ENCODE measurements at places on chromosomes 5 and 9. TPM values are rescaled to one million over a fixed set of nuclear protein-coding genes. Genes with fewer than 3 reads are reported as not detected.
A peak's percentile ranks its signal among the peaks of the same experiment; 100 is the strongest.

DNA sequence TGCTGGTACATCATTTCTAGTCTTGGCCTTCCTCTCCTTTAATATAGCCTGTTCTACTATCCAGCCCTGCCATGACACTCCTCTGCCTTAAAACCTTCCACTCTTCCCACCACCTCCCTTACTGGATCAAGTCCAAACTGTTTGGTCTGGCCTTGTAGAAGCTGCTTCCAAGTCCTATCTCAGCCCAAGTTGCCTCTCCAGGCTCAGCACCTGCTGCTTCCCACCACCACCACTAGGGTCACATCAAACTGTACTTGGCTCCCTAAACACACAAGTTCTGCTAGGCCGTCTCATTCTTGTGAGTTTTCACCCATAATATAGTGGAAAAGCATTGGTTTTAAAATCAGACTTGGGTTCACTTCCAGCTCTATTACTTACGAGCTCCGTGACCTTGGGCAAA lies 1.4 kb downstream of the NDUFA8 start:
- peak; percentile 55 for DNase-seq

GRCh38 chr5:137572042-137572695 lies 73.0 kb upstream of the SPOCK1 start:
- no peak for DNase-seq

- no peak for DNase-seq
Observed at GRCh38 chr9:135083241-135083810, 4.1 kb upstream of the OLFM1 start.

- no peak for DNase-seq
Observed at GRCh38 chr5:124457101-124457500, 289.3 kb downstream of the ZNF608 start.

DNA sequence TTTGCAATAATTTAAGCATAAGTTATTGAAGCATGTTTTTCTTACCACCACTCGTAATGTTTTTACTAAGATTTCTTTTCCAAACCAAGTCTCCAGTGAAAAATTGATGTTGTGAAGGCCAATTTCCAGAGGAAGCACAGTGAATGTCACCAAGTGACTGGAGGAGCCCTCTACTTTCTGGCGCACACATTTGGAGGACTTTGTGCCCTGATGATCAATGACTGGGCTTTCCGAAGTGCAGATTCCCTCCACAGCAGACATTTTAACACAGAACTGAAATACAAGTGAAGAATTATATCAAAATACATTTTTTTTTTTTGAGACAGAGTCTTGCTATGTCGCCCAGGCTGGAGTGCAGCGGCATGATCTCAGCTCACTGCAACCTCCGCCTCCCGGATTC lies 52.6 kb downstream of the C5 start:
- DNase-seq, result no peak

DNA sequence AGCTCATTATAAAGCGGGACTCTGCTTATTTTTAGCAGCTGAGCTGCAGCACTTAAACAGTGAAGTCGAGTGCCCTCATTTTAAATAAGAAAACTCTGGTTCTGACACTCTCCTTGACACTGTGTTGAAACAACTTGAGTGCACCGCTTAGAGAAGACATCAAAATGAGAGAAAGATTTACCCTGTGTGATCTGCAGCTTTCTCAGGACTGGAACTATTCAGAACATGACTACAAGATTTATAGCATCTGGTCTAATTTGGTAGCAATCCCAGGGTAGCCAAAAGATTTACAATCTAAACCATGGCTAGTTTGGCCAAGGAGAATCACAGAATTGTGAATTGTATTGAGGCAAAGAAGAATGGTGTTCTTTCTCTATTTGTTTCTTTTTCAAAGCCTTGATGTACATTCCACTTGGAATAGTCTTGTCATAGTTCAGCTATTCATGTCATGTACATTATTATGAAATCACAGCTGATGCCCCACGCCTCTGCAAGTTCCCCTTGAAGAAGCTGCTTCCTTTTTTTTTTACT lies 38.7 kb downstream of the PLEKHG4B start:
- no peak for DNase-seq

- DNase-seq, result peak; percentile 66
Observed at GRCh38 chr5:135033901-135034235, at the start of gene PITX1. PITX1 (minus strand) TSS chr5:135034228; CDS start chr5:135033881, 347 bp downstream.

DNA sequence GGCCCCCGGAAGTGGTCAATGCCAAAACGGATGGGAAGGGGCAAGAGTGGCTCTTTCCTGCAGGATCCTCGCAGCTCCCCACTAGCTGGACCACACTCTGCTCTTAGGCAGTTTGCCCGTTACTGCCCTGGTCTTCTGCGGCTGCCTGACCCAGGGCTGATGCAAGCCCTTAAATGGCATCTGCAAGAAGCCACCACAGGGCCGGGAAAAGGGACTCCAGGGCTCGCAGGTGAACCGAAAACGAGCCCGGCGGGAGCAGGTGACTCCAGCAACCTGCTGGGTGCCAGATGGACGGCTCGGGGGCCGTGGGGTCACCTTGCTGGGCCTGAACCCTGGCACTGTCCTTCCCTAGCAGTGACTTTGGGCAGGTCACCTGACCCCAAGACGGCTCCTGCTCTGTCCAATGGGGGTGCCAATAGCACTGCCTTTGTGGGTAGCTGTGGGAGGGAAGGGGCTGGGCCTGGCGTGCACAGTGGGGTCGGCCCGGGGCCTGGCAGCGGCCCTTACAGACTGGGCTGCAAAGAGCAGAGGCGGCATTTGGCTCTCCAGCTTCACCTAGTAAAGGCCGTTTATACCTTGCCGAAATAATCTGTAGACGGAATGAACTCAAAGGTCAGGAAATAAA lies 1.3 kb downstream of the TMEM250 start:
- no peak for DNase-seq

GRCh38 chr5:7925961-7926695 lies 57.2 kb downstream of the MTRR start:
- DNase-seq, result no peak

- no peak for DNase-seq
Observed at GRCh38 chr9:880725-881124, 39.2 kb downstream of the DMRT1 start.

DNA sequence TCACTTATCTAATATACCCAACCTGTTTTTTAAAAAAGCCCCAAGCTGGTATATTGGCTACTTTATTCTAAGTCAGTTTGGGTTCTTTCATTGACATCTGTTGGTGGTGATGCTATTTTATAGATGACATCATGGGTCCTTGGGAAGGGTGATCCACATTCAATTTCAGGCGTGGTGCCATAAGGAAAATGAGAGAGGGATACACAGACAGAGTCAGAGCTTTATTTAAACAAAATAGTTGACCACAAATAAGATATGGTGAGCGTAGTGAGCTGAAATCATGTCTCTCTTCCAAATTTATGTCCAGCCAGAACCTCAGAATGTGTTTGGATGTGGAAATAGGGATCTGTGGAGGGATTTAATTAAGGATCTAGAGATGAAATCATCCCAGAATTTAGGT lies 302.4 kb downstream of the MAT2B start:
- no peak for DNase-seq

DNA sequence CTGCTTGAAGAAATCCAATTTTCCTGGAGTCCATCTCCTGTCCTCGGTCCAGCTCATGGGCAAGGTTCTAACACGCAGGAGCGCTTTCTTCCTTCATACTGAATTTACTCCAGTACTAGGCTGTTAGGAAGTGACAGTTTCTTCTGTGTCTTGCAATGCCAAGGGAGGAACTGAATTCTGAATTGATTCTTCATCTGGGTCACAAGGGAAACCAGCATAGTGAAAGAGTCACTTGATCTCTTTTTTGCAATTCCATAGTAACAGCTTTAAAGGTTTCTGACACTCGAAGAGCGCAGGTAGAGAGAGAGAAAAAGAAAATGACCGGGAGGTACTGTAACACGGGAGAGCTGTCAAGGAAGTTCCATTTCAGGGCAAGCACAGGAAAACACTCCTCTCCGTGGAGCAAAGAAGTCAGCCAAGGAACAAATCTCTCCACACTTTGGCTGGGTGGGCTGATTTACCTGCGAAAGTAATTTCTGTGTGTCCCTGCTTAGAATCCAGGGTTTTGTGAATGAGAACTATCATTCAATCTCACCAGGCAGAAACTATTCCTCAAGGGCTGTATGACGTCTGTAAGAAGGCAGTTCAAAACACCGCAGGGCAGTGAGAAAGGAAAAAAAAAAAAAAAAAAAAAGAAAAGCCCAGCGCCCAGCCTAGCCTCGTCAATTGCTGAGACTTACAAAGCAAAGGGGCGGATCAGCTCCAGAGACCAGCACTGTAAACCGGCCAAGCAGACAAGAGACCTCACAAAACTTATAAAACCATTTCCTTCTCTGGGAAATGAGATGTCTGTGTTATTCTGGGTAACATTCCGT lies 617.8 kb downstream of the PDE4D start:
- DNase-seq, result peak; percentile 83

- no peak for DNase-seq
Observed at GRCh38 chr5:56076486-56076885, 81.7 kb upstream of the IL6ST start.

GRCh38 chr9:112328545-112328944 lies 4.9 kb downstream of the PTBP3 start:
- no peak for DNase-seq

DNA sequence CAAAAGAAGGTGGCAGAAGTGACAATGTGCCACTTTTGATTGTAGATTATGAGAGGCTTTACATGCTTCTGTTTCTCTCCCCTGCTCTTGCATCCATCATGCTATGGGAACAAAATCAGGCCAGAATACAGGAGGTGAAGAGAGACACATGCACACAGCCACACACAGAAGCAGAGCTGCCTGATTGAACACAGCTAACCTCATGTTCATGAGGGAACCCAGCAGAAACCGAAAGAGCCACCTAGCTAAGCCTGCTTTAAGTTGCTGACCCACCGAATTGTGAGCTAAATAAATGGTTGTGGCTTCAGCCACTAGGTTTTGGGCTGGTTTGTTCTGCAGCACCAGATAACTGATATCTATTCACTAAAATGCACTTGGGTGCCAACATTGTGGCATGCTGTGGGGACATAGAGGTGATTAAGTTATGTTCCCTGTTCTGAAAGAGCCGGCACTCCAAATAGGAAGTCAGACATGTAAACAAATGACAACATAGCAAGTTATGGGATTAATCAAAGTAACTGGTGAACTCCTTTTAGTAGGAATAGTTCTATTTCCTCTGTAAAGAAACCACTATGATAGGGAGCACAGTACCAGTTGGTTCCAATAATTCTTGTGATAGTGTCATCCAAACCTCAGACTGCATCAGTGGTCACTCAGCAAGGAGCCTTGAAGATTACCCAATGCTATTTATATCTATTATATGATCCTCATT lies 93.6 kb upstream of the TNC start:
- no peak for DNase-seq

DNA sequence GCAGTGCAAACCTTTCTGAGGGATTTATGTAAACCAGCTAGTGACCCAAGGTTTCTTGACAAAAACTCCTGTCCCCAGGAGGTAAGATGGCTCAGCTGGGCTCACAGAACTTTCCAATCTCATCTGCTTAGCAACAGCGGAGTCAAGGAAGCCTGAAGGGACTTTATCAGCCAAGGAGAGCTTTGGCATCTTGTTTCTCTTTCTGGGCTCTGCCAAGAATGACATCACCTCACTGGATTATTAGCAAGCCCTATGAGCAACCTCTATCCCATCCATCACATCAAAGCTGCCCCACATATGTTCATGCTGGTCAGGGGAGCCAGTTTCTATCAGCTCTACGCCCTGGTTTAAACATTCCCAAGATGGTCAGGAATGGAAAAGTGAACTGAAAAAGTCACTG lies 461.3 kb downstream of the ENC1 start:
- peak; percentile 43 for DNase-seq

- no peak for DNase-seq
Observed at GRCh38 chr5:170296036-170296934, 1.3 kb downstream of the LCP2 start.

GRCh38 chr5:111296570-111296969 lies 72.4 kb downstream of the CAMK4 start:
- no peak for DNase-seq

GRCh38 chr9:70398145-70398556 lies 16.3 kb downstream of the KLF9 start:
- no peak for DNase-seq

- peak; percentile 1 for DNase-seq
Observed at GRCh38 chr5:1727571-1727970, 72.1 kb downstream of the MRPL36 start.

DNA sequence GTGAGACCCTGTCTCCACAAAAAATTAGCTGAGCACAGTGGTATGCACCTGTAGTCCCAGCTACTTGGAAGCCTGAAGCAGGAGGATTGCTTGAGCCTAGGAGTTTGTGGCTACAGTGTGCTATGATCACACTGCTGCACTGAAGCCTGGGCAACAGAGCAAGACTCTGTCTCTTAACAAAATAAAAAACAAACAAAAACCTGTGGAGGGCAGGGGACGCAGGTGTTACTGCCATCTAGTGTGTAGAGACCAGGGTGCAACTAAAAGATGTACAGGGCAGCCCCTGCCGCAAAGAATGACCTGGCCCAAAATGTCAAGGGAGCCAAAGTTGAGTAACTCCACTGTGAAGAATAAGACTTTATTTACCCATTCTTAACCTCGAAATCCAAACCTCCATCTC lies 27.1 kb downstream of the ASPN start:
- DNase-seq, result peak; percentile 8

DNA sequence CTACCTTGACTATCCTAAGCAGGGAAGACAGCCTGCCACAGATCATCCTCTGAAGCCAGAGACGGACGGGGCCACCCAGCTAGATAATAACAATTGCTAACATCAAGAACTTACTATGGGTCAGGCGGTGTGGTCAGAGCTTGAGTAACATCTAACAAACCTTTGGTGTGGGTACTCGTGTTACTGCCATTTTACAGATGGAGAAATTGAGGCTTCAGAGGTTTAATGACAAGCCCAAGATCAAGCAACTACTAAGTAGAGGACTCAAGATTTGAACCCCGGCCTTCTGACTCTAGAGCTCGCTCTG lies 16.7 kb upstream of the ARSI start:
- DNase-seq, result no peak

DNA sequence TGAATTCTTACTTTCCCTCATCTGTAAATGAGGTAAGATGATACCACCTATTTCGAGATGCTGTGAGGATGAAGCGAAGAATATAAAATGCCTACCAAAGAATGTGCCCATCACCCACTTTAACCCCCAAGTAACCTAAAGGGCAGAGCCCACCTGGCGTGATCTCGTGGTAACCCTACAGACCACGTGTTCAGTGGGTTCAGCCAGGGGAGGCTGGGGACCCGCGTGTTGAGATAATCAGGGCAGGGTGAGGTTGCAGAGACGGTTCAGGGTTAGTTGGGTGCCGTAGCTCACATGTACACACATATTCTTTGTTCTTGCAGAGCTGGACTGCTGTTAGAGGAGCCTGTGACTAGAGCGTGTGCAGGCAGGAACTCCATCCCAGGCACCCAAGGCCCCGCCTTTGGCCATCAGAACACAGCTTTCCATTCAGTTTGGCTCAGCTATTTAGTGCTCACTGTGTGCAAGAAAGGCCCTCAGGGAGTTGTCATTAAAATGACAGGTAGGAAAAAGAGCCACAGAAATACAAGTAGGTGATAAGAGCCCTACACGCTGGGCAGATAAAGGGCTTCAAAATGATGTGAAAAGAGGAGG lies 56.5 kb upstream of the HAND1 start:
- DNase-seq, result no peak

Gene MEIKIN
- not detected for total RNA-seq

Gene CDC25C
- 45.8 TPM for total RNA-seq

Gene DOCK8
- total RNA-seq, result 0.93 TPM

Gene SHC3
- 0.64 TPM for total RNA-seq

Gene ABCA1
- total RNA-seq, result 32.4 TPM

Gene PCDHGA12
- total RNA-seq, result 0.79 TPM

Gene UBE2QL1
- 0.62 TPM for total RNA-seq

Gene COX7C
- 583 TPM for total RNA-seq

Gene UGT3A2
- total RNA-seq, result 10.8 TPM
